Purkinje cell (primary cell): ENCODE measurements at places on chromosomes 11 and 22. TPM values are rescaled to one million over a fixed set of nuclear protein-coding genes. Genes with fewer than 3 reads are reported as not detected.

NKAPD1 gene
- 25.6 and 41.2 TPM in 2 replicates for polyA plus RNA-seq

OR4D5 gene
- polyA plus RNA-seq, result not detected in 2 replicates

STARD10 gene
- not detected in 2 replicates for polyA plus RNA-seq

CRYBB3 gene
- polyA plus RNA-seq, result not detected in 2 replicates

ENDOD1 gene
- polyA plus RNA-seq, result 15.9 and 23.5 TPM in 2 replicates

GPR83 gene
- 0.94 TPM in 1 of 2 replicates, not detected in the other for polyA plus RNA-seq

IRAG1 gene
- polyA plus RNA-seq, result 1.3 and 2.3 TPM in 2 replicates

POTEH gene
- not detected in 2 replicates for polyA plus RNA-seq
